HepG2 (cell line): ENCODE measurements at places on chromosomes 7 and 10. TPM values are rescaled to one million over a fixed set of nuclear protein-coding genes. Genes with fewer than 3 reads are reported as not detected.

NEUROD6 gene
- total RNA-seq: not detected in 2 replicates

BHLHA15 gene
- total RNA-seq: 4.4 and 6.1 TPM in 2 replicates

IGF2BP3 gene
- total RNA-seq: 37.7 and 51.2 TPM in 2 replicates

COL13A1 gene
- total RNA-seq: not detected in 2 replicates

FAM25A gene
- not detected in 2 replicates for total RNA-seq

CTAGE4 gene
- total RNA-seq: not detected in 2 replicates

WNT2 gene
- total RNA-seq: not detected in 2 replicates
